ENCODE measurements at places on chromosomes 4 and X.

DNA sequence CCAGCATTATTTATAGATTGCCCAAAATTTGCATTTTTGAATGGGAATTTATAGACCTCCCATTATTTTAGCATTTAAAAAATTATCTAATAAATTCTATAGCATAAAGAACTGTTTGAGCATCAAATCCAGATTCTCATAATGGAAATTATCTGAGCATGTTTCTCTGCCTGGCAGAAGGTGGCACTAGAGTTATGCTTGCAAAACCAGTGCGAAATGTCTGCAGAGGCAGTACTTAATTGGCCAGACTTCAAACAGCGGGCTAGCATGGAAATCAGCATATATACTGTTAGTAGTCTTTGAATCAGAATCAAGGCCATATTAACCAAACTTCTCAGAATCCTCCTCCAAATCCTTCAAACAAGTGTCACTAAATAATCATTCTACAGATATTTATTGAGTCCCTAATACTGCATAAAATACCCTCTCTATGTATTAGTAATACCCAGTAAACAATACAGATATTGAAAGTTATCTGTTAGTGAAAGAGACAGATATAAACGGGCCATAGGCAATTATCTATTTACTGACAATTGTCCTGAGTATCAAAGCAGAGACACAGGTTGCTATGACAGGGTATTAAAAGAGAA is 78.7 kb upstream of the DCLK2 start:
- no peak for DNase-seq

DNA sequence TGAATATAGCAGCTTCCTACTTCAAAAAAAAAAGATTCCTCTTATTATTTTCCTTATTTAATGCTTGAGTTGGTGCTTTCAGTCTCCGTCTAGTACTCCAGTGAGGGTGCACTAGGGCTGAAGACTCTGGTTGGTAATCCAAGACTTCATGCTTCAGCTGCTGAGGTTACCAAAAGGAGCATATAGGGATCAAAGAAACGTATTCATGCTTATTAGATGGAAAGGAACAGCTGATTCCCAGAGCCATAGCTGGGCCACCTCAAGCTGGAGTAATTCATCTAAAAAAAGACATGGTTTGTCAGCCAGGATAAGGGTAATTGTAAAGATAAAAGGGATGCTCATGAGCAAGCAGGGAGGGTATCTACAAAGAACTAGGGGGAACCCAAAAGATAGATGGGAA is 131.7 kb upstream of the FAM47B start:
- no peak for DNase-seq

- DNase-seq = no peak
These were observed 20.1 kb upstream of the PHEX start for GRCh38 chrX:22012051-22012450.

GRCh38 chrX:46444011-46444410 is 101.2 kb downstream of the ZNF674 start:
- no peak for DNase-seq

GRCh38 chrX:46573892-46574773 is 568 bp downstream of the CHST7 start:
- peak; percentile 35 for DNase-seq

DNA sequence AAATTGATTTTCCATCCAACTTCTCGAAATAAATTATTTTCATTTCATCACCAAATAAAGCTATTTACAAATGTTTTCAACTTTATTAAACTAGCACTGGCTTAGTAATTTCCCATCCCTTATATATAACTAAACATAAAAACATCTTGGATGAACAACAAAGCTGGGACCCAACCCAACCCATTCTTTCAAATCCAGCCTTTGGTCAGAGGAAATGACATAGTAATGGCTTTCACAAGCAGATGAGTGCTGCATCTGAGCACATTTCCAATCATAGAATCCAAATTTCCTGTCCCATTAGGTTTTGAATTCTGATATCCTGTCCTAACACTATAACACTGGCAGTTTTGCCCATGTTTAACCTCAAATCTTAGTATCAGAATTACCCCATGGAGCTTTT is 7.9 kb upstream of the EMCN start:
- DNase-seq = no peak

- DNase-seq = no peak
These were observed 169.0 kb downstream of the RAPGEF2 start for GRCh38 chr4:159271856-159272255.

DNA sequence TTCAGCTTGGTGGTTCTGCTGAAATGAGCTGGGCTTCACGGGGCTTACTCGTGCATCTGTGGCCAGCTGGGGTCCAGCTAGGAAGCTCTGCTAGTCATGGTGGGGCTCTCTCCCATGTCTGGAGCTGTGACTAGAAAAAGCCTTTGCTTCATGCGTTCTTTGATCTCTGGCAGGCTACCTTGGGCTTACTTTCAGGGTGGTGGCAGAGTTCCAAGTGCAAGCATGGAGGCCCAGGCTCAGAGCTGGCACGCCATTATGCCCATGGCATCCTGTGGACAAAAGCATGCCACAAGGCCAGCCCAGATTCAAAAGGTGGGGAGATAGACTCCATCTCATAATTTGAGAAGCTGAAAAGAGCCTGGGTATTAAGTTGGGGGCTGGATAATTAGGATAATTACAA is 55.4 kb upstream of the GBA3 start:
- DNase-seq = no peak

- no peak for DNase-seq
These were observed 92.0 kb upstream of the ADGRG2 start for GRCh38 chrX:19214311-19214710.

- DNase-seq = no peak
These were observed 42.0 kb downstream of the FAM149A start for GRCh38 chr4:186146458-186146857.

DNA sequence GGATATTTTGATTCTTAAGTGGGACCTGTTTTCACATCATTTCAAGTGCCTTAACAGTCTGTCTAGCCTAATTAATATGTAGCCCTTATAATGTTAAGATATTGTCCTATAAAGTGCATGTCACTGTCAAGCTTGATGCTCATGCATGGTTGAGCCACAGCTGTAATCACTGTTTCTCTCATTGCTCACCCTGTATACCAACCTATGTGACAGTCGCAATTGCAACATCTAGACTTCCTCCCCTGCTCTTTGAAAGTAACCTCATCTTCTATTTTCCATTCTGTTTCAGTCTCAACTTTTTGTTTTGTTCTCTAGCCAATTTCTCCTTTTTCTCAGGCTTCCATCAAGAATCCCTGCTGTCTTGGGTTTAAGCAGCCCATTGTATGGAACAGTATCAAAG is 24.4 kb upstream of the MSL3 start:
- no peak for DNase-seq

DNA sequence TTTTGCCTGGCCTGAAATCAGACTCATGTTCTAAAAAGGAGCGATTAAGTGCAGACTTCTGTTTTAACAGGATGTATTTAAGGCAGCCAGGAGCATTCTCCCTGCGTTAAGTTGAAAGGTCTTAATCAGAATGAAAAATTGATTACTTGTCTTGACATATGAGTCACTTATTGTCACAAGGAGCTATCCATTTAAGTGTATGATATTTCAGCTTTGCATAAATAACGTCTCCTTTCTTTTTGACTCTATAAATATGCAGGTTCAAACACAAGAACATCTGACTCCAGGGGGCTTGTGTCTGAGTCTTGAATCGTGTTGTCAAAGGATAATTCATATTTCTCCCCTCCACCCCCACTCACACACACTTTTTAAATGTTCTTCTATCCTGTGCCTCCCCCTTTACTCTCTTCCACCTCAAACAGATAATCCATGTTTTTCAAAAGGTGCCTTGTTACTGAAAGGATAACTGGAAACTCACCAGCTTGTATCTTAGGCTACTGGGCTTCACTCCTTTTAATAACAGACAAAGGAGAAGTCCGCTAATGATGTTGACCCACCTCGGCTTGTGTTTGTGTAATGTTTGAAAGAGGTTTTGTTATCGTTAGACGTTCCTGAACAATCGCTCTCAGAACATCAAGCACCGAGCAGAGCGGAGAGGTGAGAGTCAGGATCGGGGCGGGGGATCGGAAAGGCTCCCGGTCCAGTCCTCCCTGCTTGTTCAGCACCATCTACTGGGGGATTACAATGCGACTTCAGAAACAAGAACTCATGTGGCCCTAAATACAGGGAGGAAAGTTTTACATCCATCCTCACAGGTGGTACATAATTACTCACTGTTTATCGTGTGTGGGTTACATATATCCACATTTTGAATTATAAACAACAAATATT is 107.5 kb upstream of the RPL34 start:
- no peak for DNase-seq

DNA sequence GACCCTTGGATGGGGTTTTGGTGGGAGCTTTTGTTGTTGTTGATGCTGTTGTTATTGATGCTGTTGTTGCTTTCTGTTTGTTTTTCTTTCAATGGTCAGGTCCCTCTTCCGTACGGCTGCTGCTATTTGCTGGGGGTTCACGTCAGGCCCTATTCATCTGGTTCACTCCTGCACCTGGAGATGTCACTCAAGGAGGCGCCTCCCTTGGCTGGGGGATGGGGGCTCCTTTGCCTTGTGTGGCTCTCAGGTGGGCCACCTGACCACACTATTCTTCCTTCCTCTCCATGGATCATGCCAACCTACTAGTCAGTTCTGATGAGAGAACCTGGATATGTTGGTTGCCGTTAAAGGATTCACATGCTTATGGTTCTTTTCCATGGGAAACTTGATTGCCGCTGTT is 39.1 kb upstream of the PRPS1 start:
- no peak for DNase-seq

DNA sequence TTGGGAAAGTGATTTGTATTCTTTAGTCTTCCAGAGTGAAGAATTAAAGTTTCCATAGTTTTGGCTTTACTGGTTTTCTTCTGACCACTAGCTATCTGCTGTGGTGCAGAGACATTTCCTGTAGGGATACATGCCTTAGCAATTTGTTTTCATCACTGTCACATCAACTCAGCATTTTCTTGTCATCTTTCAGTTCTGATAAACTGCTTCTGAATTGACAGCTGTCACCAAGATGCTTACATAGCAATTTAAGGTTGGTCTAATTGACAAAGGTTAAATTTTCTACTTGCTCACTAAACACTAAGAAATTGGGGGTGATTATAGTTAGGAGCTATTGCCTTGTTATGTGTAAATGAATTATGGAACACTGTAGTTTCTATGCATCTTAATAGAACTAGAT is 232.5 kb downstream of the TEX13A start:
- DNase-seq = no peak

GRCh38 chr4:173073939-173074500 is 94.6 kb upstream of the GALNT7 start:
- DNase-seq = no peak

DNA sequence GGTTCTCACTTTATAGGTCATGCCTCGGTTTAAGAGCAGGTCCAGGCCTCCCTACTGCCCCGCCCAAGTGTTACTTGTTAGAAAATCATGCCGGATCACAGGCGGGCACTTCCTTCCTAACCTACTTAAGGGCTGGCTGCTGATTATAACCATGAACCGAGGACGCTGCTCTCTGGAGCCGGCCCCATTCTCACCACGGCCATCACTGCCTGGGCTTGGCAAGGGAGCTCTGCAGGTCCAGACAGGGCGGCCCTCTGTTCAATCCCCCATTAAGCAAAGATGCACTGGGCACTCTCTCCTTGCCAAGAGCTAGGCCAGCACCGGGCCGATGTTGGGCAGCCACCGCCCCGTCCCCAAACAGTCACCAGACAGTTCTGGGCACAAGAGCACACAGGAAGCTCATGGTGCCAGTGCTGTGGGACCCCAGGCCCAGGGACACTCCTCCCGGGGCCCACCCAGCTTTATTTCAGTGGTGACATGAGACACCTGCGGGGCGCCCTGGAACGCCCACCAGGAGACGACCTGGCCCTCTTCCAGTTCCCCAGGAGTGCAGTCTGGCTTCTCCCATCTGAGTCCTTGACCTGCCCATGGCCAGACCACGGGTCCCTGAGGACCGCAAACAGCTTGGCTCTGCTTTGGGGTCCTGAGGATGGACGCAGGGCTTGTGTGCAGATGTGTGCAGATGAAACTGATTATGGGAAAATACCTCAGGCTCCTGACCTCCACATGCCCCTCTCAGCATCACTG is 44.0 kb downstream of the ABLIM2 start:
- no peak for DNase-seq

DNA sequence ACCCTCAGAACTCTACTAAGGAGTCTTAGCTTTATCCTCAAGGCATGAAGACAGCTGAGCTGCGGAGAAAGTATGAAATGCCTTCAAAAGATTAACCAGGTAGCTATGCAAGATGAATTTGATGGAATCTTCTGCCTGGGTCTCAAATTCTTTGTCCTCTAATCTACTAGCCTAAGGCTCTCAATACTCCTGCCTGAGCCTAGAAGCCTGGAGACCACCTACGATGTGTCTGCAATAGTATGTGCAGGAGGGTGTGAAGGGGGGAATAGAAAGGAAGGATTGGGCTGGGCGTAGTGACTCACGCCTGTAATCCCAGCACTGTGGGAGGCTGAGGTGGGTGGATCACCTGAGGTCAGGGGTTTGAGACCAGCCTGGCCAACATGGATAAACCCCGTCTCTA is 178.2 kb upstream of the GPC4 start:
- no peak for DNase-seq

DNA sequence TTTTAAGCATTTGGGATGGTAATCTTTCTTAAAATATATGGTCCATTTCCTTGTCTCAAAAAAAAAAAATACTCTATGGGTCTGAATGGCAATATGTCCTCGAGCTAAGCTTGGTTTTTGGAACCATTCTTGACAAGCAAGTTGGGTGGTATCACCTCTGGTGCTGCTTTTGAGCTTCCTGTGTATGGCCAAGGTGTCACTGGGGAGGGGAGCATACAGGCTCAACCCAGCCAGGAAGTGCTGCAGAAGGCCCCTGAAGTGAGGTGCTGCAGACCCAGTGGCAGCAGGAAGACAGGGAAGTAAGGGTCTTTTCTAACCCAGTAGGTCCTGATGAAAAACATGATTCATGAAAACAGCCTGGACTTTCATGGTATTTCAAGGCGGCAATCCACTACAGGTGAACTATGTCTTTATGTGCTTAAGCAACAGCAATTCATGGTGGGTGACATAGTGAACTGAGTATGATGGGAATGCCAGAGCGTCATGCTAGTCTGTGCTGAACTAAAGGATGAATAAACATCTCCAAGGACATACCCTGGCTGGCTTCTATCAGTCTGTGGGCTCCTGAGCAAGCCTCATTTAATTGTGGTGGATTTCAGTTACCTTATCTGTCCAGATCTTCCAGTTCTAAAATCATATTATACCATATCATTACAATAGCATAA is 15.1 kb downstream of the TRAPPC2 start:
- DNase-seq = no peak

DNA sequence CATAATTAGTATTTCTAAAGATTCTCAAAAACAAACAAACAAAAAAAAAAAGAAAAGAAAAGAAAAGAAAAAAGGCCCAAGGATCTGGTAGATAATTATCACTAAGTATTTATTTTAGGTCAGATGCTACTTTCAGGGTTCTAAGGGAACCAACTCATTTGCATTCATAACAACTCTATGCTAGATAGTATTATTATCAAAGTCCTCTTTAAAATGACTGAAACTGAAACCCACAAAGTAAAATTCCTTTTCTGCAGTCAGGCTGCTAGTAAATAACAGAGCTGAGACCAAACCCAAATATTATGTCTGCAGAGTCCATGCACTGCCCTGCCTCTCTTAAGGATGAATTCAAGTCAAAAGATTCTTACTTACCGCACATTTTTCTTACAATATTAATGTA is 38.3 kb upstream of the MAPK10 start:
- DNase-seq = no peak

Measured in NCI-H774 (cell line).